ENCODE measurements at places on chromosomes 16 and 17. TPM values are rescaled to one million over a fixed set of nuclear protein-coding genes. Genes with fewer than 3 reads are reported as not detected.

NPIPA2 gene
- not detected for total RNA-seq

- no peak for DNase-seq
Measured at GRCh38 chr17:36063786-36064541, at the start of gene CCL18. CCL18 (plus strand) TSS chr17:36064272; CDS start chr17:36064343, 71 bp downstream.

DNA sequence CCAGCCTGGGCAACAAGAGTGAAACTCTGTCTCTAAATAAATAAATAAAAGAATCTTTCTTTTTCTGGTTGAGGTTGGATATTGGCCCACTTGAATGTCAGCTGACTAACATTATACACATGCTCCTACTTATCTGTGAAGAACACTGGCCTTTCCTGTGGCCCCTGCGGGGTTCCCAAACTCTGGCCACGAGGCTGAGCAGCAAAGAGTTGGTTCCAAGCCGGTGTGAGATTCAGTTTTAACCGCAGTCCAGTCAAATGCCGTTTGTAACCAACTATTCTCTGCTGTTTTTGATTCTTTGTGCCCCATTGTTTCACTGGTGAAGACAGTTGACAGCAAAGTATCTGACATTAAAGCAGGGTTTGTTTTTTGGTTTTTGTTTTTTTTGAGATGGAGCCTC is 11.2 kb downstream of the ETV4 start:
- DNase-seq, result no peak

LGALS3BP gene
- 378 TPM for total RNA-seq

DNA sequence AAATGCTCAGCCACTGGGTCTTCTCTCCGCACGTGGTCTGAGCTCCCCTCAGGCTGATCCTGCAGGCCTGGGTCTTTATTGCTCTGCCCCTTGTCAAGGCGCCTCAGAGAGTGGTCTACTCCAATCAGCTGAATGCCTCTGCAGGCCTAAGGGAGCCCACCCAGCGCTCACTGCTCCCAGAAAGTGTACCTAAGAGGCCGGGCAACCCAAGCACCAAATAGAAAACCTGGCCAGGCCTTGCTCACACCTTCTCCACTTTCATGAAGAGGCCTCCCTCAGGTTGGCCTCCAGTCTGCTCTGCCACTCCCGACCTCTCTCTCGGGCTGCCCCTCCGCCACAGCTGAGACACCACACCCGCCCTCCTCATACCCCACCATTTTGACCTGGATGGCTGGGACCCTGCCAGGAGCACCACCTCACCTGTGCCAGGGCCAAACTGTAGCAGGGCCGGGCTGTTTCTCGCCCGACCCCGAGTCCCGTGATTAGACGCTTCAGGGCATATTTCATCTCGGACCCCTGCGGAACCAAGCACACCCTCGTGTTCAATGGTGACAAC is 665 bp downstream of the MYBBP1A start:
- no peak for DNase-seq

GRCh38 chr16:29675811-29676643 is 3.0 kb upstream of the QPRT start:
- DNase-seq, result no peak

- DNase-seq, result no peak
Measured at GRCh38 chr17:71024172-71024571, 854.8 kb downstream of the KCNJ2 start.

SLC7A6OS gene
- 10.4 TPM for total RNA-seq

AIPL1 gene
- not detected for total RNA-seq

All from kidney epithelial cell (primary cell).